SIG-M5 (cell line): ENCODE measurements at places on chromosomes 6 and 20.

GRCh38 chr20:44990425-44990824, 24.1 kb downstream of the STK4 start:
- DNase-seq = no peak

GRCh38 chr6:782141-782540, 89.2 kb upstream of the EXOC2 start:
- no peak for DNase-seq

DNA sequence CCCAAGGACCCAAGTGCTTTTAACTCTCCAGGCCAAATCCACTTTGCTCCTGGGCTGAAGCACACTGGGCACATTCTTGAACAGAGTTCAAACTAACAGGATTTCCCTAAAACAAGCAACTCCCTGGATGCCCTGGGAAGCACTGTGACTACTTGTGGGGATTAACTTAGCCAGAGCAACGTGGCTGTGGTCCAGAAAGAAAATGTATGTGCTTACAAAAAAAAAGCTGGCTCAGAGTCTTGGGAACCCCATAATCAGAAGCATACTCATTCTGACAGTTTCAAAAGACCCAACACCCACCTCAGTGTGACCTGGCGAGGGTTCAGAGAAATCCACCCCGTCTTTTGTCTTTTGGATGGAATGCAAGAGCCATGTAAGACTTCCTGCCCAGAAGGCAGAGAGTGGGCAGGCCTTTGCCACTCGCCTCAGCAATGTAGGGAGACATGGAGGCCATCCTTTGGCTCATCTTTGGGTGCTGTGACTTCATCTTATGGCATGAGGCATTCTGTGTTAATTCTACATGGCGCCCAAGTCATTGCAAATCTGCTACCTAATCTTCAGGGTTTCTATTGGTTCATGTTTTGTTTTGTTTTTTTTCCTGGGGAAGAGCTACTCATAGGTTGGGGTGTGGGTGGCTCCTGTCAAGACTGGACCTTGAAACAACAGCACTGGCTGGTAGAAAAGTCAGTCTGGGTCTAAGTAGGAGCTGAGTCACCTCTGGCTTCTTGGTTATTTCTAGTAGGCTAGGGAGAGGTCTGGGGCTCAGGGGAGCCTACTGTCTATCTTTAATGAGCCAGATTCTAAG, 248.6 kb upstream of the SUPT3H start:
- DNase-seq = no peak

- DNase-seq = no peak
Observed at GRCh38 chr6:67615796-67616195, 1019.3 kb upstream of the ADGRB3 start.

- DNase-seq = no peak
Observed at GRCh38 chr6:168127384-168127868, 48.4 kb upstream of the FRMD1 start.

DNA sequence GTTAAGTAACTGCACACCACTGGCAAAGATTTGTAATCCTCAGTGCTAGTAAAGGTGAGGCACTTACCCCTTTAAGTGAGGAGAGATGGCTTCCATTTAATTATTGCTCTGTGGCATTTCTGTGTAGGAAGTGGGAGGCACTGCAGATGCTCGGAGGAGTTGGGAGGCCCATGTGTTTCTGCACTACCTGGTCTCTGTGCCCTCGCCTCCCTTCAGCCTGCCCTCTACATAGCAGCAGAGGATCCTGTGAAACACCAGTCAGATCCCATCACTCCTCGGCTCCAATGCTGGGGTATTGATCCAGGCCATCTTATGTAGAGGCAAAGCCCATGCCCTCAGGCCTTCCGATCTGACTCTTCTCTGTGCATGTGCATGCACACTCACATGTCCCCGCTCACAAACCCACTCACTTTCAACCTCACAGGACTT, 67.0 kb downstream of the SLX4IP start:
- DNase-seq = no peak

GRCh38 chr6:137978252-137978896, 111.3 kb downstream of the TNFAIP3 start:
- no peak for DNase-seq

DNA sequence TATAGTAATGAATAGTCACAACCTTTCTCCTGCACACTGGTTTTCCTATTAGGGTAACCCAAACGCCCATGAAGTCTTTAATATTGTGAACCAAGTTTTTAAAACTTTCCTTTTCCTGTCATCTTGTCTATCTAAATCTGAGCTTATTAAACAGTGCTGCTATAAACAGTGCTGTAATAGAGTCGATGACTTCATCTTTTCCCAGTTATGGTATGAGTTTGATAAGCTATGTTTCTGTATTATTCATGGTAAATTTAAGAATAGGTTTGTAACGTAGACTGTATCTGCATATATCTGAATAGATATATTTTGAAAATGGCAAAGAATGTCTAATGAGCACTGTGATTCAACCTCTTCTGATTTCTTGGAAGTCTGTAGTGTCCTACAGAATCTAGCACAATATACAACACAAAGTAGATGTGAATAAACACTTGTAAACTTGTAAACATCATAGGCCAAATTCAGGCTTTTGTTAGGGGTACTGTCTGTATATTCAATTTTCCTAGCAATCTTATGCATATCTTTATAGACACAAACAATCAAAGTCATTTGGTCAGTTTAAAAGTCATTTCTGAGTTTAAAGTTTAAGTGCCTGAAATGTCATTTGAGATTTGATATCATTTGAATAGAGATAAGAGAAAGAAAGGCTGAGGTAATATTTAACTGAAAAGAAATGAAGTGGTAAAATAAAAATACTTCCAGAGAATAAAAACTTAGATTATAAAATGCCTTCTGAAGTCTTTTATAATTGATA, 155.5 kb downstream of the PTPRK start:
- no peak for DNase-seq

DNA sequence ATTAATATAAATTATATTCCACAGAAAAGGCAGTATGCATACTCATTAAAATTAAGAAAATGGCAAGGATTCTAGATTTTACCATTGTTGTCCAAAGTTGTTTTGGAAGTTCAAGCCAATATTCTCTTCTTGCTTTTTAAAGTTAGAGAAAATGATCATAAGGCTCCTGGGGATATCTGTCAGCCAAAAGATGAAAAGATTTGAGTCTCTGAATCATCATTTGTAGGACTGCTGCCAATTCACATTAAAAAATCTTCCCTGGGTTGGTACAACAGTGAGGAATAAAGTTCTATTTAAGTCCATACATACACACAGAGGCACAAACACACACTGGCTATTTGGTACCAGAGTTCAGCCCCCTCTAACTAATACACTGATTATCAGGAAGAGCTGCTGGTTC, 620.1 kb downstream of the COL12A1 start:
- no peak for DNase-seq

GRCh38 chr6:72769459-72770125, 147.7 kb downstream of the KCNQ5 start:
- DNase-seq = no peak

DNA sequence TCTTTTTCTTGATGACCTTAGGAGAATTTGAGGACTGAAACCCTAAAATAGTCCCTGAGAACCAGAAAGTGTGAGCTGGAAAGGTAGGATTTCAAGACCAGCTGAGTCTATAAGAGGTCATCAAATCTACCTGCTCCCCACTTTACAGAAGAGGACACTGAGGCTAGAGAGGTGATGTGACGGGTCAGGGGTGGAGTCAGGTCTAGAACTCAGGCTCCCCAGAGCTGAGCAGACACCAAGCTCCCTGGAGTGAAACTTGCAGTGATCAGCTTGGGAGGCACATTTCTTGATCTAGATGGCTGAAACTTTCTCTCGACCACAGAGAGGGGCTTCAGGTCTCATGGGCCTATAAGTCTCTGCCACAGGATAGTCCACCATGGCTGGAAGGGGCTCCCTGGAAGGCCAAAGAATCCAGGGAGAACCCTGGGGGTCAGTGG, 55.1 kb downstream of the HNF4A start:
- DNase-seq = no peak

DNA sequence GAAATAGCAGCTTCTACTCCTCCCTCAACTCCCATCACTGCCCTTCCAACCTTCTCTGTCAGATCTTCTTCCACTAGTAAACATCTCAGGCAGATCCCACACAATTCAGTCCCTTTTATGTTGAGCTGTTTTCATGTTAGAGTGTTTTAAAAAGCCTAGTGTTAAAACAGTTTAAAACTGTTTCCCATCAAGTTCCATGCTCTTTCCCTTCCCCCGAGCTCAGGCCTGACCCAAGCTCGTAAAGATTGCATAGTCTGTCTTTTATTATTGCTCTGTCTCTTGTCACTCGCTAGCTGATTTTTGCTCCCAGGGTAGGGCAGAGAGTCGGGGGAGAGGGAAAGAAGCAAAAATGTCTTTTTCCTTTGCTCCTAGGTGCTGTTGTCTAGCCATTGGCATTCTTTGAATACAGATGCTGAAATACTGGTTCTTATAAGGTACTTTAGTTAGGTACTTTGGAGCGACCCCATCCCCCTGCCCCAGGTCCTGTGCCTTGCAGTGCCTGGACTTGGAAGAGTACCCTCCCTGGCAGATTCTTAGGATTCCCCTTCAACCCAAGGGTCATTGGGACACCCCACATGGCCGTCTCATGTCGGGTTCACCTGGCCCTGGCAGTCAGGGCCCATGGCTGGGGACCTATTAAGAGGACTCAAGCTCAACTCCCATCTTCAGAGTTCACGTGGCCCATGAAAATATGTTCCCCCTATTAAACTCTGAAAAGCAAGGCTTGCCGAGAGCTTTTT, 101.2 kb upstream of the ARMC2 start:
- DNase-seq = no peak

GRCh38 chr6:168256940-168257339, 62.6 kb downstream of the DACT2 start:
- DNase-seq = no peak

GRCh38 chr6:8006208-8006607, 58.0 kb downstream of the BLOC1S5 start:
- DNase-seq = no peak

DNA sequence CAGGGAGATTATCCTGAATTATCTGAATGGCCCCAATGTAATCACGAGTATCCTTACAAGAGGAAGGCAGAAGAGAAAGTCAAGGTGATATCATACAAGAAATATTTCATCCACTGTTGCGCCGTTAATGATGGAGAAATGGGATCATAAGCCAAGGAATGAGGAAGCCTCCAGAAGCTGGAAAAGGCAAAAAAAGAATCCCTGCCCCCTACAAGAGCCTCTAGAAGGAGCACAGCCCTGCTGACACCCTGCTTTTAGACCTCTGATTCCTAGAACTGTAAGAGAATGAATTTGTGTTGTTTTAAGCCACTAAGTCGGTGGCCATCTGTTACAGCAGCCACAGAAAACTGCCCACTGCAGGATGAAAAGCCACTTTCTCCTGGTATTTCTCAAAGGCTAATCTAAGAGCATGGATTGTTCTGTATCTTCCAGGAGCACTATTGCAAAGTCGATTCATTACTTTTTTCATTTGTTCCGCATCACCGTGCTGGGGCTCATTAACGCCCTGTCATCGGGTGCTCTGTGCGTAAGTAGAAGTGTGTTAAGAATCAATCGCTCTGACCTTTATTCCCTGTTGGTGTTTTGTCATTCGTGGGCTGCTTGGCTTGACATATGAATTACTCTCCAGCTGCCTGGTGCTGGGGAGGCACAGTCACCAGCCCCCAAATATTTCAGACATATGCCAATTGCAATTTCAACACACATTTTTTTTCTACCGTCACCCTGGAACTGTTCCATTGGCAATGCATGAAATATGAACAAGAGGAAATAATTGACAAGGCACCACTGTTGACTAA, 117.0 kb downstream of the PCSK2 start:
- no peak for DNase-seq

- DNase-seq = no peak
Observed at GRCh38 chr20:24935766-24936525, 13.1 kb upstream of the CST7 start.

- no peak for DNase-seq
Observed at GRCh38 chr6:21208081-21208795, 385.3 kb upstream of the SOX4 start.

DNA sequence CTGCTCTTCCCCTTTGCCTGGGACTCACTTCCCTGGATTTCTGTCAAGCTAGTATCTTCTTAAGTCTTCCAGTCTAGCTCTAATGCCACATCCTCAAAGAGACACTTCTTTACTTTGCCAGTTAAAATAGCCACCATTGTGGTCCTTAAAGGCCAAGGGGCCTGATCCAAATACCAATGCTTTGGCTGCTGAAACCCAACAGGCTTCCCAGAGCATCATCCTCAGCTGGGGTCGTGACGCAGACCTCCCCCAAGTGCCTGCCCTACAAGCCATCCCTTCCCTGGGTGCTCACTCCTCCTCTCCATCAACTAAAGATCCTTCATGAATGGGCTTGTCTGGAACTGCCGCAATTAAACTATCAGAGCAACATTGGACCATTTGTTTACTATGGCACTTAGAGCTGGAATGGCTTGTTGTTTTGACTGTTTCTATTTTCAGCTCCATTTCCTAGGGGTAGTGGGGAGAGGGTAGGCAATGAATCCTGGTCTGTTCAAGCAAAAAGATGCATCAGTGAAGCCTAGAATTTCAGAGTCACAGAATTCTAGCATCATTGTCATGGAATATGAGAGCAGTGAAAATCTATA, 79.6 kb upstream of the SIRPA start:
- DNase-seq = no peak

DNA sequence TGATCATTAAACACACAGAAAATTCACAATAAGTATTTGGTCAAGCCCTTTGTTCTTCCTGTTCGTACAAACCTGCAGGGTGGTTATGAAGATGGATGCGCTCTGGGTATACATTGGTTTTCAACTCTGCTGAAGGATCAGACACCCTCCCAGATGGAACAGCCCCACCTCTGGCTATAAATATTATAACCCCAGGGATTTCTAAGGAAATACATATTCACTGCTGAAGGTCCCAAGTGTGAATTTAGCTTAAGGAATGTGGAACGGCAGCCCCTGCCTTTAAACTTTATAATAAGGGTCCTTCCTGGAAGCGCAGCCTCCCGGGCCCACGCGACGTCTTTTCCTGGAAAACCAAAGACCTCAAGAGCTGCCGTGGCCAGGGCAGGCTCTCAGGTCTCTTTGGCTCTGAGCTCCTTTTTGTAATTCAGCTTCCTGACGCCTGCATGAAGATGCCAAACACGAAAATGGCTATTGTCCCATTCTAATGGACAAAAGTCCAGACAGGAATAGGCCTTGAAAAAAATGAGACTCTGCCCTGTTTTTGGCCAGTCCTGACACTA, 172.4 kb upstream of the SSTR4 start:
- DNase-seq = no peak

- no peak for DNase-seq
Observed at GRCh38 chr6:89216411-89216810, 747 bp downstream of the GABRR1 start.

DNA sequence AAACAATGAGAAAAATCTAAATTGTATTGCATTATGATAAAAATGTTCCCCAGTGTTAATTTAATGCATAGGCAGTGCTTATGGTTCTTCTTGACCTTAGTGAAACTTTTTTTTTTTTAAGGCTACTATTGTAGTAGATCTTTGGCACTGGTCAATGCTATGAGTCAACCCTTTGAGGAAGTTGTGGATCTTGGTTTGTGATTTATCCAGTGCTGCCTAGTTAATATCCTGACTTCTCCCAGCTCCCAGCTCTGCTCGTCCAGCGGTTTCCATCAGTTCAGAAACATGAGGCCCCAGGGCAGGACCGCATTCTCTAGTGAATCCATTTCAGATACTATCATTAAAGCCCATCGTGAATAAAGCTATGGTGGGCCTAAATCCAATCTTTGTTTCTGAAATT, 364.5 kb upstream of the JARID2 start:
- no peak for DNase-seq
